ENCODE measurements at places on chromosomes 5 and 9.

GRCh38 chr5:87836696-87837095 is 424.0 kb upstream of the CCNH start:
- DNase-seq: no peak

GRCh38 chr5:1391691-1392090 is 46.8 kb upstream of the CLPTM1L start:
- DNase-seq: no peak

- no peak for DNase-seq
These were observed 43.4 kb downstream of the HACD4 start for GRCh38 chr9:20988061-20988460.

GRCh38 chr9:96686638-96687335 is 31.7 kb upstream of the PRXL2C start:
- no peak for DNase-seq

DNA sequence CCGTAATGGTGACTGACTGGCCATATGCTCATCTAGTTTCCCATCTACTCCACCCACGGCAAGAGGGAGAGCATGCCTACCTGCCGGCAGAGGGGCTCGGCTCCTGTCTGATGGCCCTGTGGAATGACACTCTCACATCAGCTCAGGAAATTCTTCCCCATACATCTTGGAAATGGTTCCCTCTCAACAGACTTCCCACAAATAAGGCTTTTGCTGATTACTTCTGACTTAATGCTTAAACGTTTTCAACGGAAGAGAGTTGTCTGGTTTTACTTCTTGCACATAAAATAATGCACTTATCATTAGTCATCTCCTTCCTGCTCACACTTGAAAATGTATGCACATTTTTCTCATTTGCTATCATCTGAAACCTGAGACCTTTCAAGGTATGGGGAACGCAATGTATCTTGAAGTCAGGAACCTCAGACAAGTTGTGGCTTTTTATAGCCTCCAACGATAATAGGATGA is 129.5 kb downstream of the TTLL11 start:
- no peak for DNase-seq

DNA sequence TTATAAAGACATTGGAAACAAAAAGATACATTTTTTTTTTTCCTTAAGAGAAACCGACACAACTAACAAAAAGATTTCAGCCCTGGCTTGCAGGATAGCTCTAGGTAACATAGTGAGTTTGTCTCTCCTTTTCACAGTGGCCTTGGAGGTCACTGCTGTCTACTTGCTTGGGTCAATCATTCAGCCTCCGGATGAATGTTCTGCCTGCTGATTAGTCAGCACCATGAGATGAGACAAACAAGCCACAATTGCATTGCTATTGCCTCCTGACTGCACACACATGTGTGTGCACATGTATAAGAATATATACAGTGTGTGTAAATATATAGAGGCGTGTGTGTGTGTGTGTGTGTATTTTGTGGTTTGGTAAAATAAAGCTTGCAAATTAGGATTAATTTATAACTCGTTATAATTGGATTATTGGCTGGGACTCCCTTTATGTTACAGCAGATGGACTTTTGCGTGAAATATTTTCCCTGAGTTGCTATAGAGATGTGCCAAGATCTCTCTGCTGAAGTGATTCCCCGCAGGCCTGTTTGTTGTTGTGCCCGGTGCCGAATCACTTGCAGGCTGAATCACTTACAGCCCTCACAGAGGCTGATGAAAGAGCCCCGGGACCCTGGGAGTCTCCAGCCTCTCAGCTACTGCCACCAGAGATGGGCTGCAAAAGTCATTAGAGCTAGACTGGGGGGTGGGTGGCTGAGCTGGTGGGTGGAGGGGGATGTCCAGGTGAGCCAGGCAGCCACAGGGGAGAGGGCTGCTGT is 161.2 kb downstream of the FGF18 start:
- no peak for DNase-seq

GRCh38 chr5:174790906-174791305 is 66.5 kb downstream of the MSX2 start:
- DNase-seq: no peak

GRCh38 chr9:71608825-71609447 is 159.4 kb downstream of the CEMIP2 start:
- no peak for DNase-seq

DNA sequence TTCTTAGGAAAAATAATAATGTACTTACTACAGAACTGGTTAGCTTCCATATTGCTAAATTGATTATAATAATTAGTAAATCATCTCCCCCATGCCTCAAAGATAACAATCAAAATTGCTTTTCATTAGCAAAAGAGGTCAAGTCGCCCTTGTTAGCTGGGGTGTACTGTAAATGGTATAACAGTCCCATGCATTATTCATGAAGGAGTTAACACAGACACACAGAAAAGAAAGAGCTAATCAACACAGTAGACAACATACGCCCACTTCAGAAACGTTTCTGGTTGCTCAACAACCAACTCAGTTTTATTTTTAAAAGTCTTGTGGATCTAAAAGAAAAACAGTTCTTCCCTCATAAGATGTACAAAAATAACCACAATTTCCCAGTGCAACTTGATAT is 100.2 kb downstream of the MPDZ start:
- no peak for DNase-seq

GRCh38 chr5:151578326-151579025 is 12.7 kb downstream of the FAT2 start:
- DNase-seq: no peak

GRCh38 chr5:42994246-42994554 is 45.9 kb downstream of the ANXA2R start:
- DNase-seq: no peak

GRCh38 chr5:71743155-71743554 is 24.1 kb downstream of the CARTPT start:
- DNase-seq: no peak

- DNase-seq: no peak
These were observed 307.3 kb upstream of the PIK3R1 start for GRCh38 chr5:67908126-67908765.

DNA sequence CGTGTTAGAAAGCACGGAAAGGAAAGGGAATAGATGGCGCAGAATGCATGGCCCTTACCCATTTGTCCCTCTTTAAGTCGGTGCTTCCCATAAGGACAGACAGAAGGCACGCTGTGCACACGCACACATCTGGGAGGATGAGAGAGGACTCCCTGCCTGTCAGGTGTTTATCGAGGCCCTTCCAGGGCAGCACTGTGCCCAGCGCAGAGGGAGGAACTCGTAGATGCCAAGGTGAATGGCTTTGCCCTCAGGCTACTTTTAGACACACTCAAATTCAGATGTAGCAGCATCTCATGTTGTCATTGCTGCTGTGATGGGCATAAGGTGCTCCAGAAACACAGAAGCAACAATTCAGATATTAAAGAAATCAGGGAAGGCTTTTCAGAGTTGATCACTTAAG is 70.2 kb upstream of the CTSL start:
- no peak for DNase-seq

DNA sequence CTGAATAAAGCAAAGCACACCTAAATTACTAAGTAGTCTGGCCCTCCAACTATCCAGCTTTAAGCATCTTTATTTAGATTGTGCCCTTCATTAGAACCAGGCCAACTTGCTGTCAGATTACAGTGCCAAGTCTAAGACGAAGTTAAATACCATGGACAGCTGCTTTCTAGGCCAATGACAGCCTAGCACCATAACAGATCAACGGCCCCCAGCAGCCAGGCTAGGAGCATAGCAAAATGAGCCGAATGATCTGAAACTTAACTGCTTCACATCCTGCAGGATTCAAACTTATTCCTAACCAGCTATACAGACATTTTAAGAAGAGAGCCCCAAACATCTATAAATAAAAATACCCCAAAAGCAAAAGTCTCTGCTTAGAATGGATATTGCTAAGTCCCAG is 6.8 kb downstream of the SLC24A2 start:
- peak; percentile 45 for DNase-seq

DNA sequence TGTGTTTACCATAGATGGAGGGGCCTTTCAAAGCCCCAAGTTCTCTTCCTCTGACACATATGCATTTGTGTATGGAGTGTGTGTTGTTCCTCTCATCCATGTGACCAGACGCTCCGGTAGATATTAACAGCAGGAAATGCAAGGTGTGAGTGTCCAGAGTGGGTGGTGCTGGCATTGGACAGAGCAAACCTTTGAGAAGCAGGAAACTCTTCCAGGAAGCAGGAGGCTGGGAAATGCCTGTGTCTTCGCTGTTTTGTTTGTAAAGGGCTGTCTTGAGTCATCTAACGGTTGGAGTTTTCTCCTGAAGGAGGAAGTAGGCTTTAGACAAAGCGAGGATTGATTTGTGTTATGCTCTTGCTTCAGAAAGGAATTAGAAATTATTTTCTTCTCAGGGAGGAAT is 370.9 kb downstream of the PLK2 start:
- no peak for DNase-seq

- DNase-seq: no peak
These were observed 11.9 kb downstream of the PSMD5 start for GRCh38 chr9:120830865-120831264.

DNA sequence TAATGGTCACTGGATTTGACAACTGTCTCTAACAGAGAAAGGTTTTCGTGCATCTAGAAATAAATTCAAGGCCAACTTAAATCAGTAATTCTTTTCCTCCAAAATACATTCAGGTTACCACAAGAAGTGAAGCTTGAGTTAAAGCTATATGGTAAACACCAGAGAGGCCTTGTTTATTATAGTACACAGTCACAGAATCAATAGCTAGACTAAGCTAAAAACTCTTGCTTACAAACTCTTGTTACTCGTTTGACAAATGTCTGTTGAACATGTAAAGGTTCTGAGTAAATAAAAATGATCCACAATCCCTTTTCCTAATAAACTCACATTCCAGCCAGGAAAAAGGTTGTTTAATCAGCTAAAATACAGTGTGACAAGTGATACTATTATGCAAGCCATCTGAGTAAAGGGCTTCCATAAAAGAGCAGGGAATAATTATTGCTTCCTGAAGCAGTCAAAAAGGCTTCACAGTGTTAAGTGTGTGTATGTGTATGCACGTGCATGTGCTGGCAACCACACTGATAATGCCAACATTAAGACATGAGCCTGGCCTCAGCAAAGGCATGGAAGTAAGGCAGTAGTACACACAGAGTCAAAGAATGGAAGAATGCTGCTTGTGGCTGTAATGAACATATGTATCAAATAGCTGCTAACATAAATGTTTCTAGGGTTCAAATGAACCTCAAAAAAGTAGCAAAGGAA is 12.8 kb downstream of the PTAR1 start:
- DNase-seq: no peak

GRCh38 chr9:96350866-96351265 is 32.6 kb downstream of the SLC35D2 start:
- no peak for DNase-seq

DNA sequence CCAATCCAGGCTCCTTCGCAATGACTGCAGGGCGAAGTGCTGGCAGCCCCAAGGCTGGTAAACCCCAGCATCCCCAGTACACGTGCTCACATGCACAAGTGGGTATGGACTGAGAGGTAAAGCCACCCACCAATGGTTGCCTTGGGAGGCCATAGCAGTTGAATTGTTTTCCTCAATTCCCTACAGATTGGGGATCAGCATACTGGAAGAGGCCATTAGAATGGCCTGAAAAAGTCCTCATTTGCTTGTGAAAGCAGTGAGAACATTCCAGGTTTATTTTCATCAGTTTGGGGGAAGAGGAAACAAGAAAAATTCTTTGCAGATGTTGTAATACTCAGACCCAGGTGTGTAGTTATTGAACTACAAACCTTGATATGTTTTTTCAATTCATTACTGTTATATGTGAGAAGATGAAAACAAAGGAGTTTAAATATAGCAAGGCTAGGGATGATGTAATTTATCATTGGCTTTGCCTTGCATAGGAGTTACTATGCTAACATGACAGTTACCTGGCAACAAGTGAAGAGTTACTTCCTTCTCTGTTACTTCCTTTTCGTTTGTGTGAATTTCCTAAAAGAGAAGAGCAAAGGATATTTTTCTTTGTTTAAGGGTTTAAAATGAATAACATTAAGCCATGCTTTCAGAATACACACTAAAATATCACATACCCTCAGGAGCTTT is 36.4 kb downstream of the MTMR12 start:
- DNase-seq: no peak

- DNase-seq: no peak
These were observed 501.3 kb upstream of the FTMT start for GRCh38 chr5:121350181-121350930.

DNA sequence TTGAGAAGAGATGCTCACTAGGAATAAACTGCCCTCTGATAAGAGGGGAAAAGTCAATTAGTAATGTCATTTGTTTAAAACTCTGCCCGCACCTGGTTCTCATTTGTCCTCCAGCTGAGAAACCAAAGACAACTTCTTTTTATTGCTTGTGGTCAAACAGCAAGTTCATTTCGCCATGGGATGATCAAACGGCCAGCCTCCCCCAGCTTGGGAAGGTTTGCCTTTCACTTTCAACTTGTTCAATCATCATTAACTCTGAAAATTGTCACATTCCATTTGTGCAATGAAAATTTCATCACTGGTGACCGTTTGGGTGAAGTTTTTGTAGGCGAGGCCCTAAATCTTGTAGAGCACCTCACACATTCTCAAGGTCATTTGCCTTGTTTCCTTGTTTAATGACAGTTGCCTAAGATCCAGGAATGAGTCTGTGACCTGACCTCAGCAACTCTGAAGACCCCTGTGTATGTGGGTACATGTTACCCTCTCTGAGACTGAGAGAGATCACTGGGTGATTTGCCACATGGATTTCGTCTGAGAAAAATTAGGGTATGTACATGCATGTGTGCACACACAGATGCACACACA is 117.7 kb downstream of the MARCHF3 start:
- DNase-seq: no peak

DNA sequence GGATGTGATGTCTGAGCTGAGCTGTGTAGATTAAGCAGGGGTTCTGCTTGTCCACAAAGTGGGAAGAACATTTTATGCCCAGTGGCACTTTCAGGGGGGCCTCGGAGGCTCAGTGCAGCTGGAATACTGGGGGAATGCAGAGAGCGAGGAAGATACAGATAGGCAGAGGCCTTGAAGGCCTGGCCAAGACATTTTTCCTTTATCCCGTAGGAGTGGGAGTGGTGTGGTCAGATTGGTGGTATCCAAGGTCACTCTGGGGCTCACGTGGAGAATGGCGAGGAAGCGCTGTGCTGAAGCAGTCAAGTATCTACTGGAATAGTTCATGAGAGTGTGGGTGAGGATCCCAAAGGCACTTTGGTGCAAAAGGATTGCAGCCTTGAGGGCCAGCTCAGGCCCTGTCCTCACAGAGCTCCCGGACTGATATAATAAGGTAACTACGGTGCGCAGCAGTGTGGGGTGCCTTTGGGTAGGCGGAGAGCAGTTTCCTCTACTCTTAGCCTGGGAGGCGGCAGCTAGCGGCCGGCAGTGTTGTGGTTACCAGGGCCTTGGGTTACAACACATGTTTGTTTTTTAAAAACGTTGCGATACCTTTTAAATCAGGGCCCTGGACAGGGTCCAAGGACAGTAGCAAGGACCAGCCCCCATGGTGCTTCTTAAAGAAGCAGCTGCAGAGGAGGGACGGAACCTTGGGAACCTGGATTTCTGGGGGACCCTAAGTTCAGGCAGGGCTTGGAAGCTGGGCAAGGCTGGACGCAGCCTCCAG is 10.8 kb upstream of the CCDC69 start:
- DNase-seq: no peak

GRCh38 chr9:37371565-37372464 is 50.7 kb upstream of the GRHPR start:
- DNase-seq: no peak

GRCh38 chr9:100587375-100587774 is 9.5 kb downstream of the CAVIN4 start:
- no peak for DNase-seq

Measured in HEK293T (cell line).